ENCODE measurements at places on chromosomes 1 and 21.

DNA sequence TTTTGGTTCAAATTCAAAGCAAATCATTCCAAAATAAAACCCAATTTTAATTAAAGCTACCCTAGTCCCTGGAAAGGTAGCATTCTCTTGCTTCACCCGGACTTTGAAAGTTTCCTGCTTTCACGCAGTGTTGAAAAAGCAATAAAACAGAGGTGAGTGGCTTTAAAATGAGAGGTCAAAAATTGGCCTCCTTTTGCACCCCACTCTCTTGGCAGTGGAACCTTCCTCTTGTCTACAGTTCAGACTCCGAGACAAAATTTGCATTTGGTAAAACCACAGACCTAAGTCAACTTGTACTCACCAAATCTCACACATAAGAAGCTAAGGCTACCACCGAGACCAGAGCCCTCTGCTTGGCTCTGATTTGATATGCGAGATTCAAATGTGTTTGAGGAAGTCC is 252.7 kb downstream of the TTLL7 start:
- DNase-seq: no peak

DNA sequence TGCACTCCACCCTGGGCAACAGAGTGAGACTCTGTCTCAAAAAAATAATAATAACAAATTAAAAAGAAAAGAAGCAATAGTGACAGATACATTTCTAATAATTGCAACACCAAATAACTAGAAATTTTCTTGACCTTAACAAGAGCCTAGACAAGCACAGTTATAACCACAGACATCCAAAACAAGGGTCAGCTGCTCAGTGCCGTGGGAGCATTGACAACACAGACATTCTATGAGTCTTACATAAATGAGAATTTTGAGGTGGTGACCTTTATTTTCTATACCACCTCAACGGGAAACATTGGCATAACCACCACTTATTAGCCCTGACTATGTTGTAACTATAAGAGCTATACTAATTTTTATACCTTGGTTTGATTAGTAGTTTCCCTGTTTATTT is 156.1 kb downstream of the NR5A2 start:
- no peak for DNase-seq

DNA sequence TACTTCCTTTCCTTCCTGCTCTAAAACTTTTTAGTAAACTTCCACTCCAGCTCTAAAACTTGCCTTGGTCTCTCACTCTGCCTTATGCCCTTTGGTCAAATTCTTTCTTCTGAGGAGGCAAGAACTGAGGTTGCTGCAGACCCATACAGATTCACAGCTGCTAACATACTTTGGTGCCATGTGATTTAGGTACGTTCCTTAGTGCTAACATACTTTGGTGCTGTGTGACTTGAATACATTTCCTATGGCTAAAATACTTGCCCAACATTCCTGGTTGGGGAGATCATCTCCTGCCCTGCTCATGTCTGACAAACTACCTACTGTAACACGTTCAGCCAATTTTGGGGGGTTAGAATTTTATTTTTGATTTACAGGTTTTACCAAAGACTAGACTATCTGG is 6.8 kb upstream of the ZBTB40 start:
- no peak for DNase-seq

DNA sequence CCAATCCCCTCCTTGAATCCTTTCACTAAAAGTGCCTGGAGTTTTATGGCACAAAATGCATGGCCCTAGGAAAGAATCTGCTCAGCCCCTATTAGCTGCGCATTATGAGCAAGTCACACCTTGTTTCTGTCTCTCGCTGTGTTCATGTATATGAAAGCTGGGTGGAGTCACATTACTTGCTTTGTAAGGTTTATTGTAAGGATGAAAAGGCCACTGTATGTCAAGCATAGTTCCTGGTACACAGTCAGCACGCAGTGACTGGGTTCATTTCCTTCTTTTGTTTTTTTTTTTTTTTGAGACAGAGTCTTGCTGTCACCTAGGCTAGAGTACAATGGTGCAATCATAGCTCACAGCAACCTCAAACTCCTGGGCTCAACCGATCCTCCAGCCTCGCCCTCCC is 6.7 kb upstream of the SLC9A1 start:
- DNase-seq: no peak
